ENCODE measurements at places on chromosomes 2 and 18.
A peak's percentile ranks its signal among the peaks of the same experiment; 100 is the strongest.

DNA sequence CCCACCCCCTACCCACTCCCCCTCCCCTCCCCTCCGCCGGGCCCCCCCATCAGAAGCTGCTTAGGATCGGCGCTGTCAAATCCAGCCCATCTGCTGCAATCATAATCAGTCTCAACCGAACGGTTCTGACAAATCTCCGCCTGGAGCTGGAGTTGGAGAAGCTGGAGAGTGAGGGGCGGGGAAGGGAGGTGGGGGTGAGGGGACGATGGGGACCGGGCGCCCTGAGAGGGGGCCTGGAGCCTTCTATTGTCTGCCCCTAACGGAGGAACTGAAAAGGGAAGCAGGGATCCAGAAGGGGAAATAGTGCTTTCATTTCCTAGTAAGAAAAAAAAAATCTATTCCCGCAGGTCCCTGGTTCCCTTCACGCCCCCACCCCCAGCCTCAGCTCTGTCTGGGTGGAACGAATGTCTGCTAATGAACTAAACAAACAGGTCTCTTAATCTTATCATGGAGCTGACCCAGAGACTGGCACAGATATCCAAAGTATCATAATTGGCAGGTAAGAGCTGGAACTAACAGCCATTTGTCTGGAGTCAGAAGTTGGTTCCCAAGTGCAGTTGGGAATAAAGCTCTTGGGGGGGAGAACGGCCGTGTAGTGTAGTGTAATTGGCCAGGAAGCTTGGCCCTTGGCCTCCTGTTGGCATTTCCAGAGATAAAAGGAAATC, 301.2 kb downstream of the NCKAP5 start:
- DNase-seq = peak; percentile 38
- H3K27ac ChIP-seq = no peak overlapping the region
- H3K4me3 ChIP-seq = peak overlapping the region; percentile 88
- H3K27me3 ChIP-seq = no peaks in the 10 kb centered on the region

- peaks cover 9% of the 10 kb centered on the region for H3K4me1 ChIP-seq
- H3K4me3 ChIP-seq = no peak overlapping the region
- DNase-seq = no peak
- H3K27me3 ChIP-seq = no peaks in the 10 kb centered on the region
These were observed 139.0 kb downstream of the GULP1 start for GRCh38 chr2:188430705-188431104.

GRCh38 chr2:36300697-36301096, 54.9 kb upstream of the CRIM1 start:
- no peak for DNase-seq
- no peaks in the 10 kb centered on the region for H3K36me3 ChIP-seq
- no peak overlapping the region for H3K27ac ChIP-seq

DNA sequence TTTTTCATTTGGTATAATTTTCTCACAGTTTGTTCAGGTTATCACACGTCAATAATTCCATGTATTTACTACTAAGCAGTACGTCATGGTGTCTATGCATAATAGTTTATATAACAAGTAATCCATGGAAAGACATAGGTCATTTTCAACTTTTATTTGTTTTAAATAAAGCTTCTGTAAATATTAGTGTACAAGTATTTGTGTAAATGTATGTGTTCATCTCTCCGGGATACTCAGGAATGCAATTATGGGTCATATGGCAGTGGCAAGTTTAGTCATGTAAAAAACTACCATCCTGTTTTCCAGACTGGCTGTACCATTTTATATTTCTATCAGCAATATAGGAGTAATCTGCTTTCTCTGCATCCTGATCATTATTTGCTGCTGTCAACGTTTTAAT, 231.1 kb upstream of the ZNF804A start:
- no peaks in the 10 kb centered on the region for H3K4me1 ChIP-seq
- no peak overlapping the region for H3K27ac ChIP-seq
- H3K27me3 ChIP-seq = no peaks in the 10 kb centered on the region
- DNase-seq = no peak
- no peak overlapping the region for H3K4me3 ChIP-seq

- no peak overlapping the region for H3K4me3 ChIP-seq
- H3K27me3 ChIP-seq = peaks cover 2% of the 10 kb centered on the region
- H3K36me3 ChIP-seq = no peaks in the 10 kb centered on the region
- H3K4me1 ChIP-seq = no peaks in the 10 kb centered on the region
- no peak overlapping the region for H3K27ac ChIP-seq
These were observed 66.2 kb downstream of the MDH1 start for GRCh38 chr2:63654959-63655358.

DNA sequence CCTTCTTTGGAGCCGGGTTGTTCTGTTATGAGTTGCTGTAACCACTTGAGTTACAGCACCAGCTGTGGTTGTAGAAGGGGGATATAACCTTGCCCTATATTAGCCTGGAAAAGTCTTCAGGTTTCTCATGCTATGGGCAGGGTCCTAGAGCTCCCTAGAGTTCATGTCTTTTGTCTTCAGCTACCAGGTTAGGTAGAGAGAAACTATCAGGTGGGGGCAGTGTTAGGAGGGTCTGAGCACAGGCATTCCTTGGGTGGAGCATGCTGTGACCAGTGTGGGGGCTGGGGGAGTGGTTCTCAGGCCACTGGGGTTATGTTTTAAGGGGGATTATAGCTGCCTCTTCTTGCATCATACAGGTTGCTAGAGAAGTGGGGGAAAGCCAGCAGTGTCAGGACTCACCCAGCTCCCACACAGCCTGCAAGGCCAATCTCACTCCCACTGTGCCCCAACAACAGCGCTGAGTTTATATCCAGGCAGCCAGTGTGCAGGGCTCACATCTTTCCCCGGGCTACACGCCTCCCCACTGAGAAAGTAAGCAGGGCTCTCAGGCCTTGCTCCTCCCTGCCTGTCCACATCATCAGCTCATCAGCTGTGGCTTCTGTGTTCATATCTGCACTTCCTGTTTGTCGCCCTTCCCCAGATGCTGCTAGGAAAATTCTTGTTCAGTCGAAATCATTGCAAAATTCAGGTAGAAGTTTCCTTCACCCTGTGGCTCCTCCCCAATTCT, 133.8 kb upstream of the NRXN1 start:
- no peak overlapping the region for H3K27ac ChIP-seq
- DNase-seq = no peak
- no peak overlapping the region for H3K4me3 ChIP-seq
- H3K4me1 ChIP-seq = peaks cover 6% of the 10 kb centered on the region
- peaks cover 5% of the 10 kb centered on the region for H3K27me3 ChIP-seq
- no peaks in the 10 kb centered on the region for H3K36me3 ChIP-seq

DNA sequence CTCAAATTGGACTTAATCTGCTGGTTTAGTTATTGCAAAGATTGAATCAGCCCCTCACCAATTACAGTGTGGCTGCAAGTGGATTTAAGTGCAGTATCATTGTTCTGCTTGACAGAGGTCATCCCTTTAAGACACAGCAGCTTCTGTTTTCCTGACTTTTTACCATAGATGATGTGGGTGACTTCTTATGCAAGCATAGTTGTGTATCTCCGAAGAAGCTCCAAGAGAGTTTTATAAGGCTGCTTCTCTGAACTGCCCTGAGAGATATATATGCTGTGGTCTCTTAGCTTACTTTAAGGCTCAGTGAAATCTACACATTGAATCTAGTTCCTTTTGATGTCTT, 3.5 kb downstream of the TRIB2 start:
- H3K4me1 ChIP-seq = peaks cover 61% of the 10 kb centered on the region
- H3K36me3 ChIP-seq = peaks cover 34% of the 10 kb centered on the region

DNA sequence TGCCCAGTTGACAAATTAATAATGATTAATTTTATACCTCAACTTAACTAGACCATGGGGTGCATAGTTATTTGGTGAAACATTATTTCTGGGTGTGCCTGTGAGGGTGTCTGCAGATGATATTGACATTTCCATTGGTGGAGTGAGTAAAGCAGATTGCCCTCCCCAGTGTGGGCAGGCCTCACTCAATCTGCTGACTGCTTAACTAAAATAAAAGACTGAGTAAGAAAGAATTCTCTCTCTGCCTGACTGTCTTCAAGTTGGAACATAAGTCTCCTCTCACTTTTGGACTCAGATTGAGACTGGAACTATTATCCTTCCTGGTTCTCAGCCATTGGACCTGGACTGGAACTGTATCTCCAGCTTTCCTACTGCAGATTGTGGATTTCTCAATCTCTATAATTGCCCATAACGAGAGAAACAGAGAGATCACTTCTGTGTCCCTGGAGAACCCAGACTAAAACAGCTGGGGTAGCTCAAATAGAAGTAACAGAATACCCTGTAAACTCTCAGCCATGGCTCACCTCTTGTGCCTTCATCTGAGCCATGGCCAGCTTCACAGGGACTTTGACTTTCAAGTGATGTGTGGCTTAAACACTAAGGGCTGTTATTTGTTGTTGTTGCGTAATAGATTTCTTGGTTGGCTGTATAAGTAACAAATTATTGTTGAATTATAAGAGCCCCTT, 575.3 kb upstream of the RAB6C start:
- H3K4me1 ChIP-seq = no peaks in the 10 kb centered on the region
- no peak for DNase-seq
- H3K27ac ChIP-seq = no peak overlapping the region
- H3K4me3 ChIP-seq = no peak overlapping the region
- no peaks in the 10 kb centered on the region for H3K27me3 ChIP-seq
- H3K36me3 ChIP-seq = peaks cover 4% of the 10 kb centered on the region

DNA sequence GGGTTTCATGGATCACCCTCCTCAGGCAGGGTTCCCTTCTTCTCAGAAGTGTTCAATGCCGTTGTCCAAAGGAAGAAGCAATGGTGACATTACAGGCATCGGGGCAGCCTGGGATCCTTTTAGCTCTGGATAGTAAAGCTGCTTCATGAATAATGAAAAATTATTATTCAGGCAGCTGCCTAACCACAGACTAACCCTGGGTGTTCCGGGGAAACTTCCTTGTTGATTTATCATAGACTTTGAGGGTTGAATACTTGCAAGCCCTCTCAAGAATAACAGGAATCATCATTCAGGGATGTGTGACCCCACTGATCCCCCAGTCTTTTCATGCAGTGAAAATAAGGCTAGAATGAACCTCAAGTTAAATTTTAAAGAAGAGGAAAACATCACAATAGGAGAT, 419.4 kb downstream of the MEIS1 start:
- no peak overlapping the region for H3K27ac ChIP-seq
- peaks cover 6% of the 10 kb centered on the region for H3K27me3 ChIP-seq
- H3K4me1 ChIP-seq = peaks cover 50% of the 10 kb centered on the region
- no peak for DNase-seq
- H3K36me3 ChIP-seq = peaks cover 25% of the 10 kb centered on the region
